ENCODE measurements at places on chromosomes 3 and 15.

DNA sequence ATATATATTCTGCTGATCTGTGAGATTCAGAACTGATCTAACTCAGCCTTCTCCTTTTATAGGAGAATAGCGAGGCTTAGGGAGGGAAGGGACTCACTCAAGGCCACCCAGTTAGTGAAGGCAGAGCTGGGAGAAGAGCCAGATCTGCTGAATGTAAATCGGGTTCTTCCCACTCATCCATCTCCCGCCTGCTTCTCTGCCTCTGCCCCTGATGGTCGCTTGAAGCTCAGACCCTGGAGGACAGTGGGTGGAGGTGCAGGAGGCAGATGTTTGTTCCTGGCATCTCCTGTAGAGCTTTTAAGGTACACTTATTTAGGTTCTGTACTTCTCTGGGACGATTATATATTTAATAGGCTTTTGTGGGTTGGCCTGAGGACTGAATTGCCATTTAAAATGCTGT, 4.3 kb downstream of the PDIA5 start:
- no peak for DNase-seq

DNA sequence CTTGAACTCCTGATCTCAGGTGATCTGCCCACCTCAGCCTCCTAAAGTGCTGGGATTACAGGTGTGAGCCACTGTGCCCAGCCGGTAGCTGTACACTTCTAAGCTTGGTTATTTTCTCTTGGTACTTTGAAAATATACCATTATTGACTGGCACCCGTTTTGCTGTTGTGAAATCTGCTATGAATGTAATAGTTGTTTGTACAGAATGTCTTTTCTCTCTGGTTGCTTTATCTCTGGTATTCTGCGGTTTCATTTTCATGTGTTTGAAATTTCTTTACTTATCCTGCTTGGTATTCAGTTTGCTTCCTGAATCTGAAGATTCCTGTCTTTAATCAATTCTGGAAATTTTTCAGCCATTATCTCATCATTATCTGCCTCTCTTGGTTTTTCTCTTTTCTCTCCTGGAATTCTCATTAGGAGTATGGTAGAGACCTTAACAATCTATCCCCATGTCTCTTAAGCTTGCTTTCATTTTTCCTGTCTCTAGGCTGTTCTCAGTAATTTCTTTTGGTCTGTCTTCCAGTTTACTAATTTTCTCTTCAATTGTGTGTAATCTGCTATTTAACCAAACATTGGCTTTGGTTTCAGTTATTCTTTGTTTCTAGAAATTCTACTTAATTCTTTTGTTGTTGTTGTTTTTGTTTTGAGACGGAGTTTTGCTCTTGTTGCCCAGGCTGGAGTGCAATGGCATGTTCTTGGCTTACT, 2.8 kb upstream of the PAK2 start:
- DNase-seq: no peak

- no peak for DNase-seq
Observed at GRCh38 chr15:57403017-57403416, 26.7 kb downstream of the CGNL1 start.

DNA sequence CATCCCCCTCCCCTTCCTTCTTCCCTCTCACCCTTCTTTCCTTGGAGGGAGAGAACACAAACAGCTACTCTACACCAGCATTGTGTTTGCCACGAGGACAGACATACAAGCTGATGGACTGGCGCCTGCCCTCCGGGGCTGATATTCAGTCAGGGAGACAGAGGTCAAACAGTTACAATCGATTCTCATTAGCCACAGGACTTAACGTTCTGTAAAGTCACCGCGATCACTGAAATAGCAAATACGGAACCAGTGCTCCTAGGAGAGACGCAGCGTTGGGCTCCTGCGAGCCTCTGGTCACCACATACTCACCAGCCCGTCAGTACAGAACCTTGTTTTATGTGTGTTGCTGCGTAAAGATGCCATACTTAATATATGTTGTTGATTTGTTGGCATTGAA, 108.8 kb downstream of the LRRK1 start:
- DNase-seq: no peak

- DNase-seq: no peak
Observed at GRCh38 chr3:70360979-70361760, 48.7 kb upstream of the MDFIC2 start.

- no peak for DNase-seq
Observed at GRCh38 chr15:83320844-83321243, 36.4 kb upstream of the BNC1 start.

DNA sequence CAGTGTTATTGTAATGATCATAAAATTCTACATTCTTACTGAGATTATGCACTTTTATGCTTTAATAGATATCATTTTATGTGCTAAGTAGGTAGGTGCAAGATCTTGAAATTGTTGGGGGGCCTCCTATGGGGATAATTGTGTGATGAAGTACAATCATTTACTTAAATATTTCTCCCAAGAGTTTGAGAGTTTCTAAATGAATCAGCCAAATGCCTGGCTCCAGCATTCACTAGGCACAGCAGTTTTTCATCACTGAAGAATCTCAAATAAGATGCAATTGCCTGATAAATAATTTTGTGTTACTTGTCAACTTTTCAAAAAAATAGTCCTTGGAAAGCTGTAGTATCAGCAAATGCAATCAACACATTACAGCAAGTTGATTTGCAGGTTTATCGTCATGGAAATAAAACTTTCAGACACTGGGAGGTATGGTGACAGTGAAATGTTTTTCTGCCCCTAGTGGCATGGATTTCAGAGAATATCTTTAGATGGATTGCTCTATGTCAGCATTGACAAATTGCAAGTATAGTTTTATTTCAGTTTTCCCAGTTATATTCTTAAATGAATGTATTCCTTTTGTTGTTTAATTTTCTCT, 167.1 kb downstream of the NEK11 start:
- no peak for DNase-seq

GRCh38 chr15:29871401-29871800, 49.1 kb upstream of the TJP1 start:
- DNase-seq: no peak

- DNase-seq: no peak
Observed at GRCh38 chr3:21835264-21835663, 84.3 kb upstream of the ZNF385D start.

- peak; percentile 41 for DNase-seq
Observed at GRCh38 chr3:133663569-133664313, 2.0 kb upstream of the TOPBP1 start.

GRCh38 chr3:150079029-150079739, 108.5 kb upstream of the PFN2 start:
- no peak for DNase-seq

- DNase-seq: no peak
Observed at GRCh38 chr3:13057282-13058040, 15.8 kb downstream of the IQSEC1 start.

- no peak for DNase-seq
Observed at GRCh38 chr15:26028086-26028740, 165.1 kb upstream of the ATP10A start.

DNA sequence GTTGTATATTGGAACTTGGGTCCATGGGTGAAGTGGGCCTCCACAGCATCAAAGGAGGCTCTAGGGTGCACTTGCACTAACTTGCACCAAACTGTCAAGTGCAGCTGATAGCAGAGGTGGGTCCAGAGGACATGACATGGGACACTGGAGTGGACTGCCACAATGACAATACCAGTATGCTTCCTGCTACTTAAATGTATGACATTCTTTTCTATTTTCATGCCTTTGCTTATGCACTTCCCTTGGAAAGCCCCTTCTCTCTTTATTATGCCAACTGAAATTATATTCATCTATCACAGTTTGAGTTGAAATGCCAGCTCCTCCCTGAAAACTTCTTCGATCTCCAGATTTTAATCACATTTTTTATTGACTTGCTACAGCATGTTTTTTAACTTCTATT, 101.8 kb downstream of the CFAP20DC start:
- DNase-seq: no peak

- no peak for DNase-seq
Observed at GRCh38 chr15:101203607-101204189, 48.1 kb downstream of the CHSY1 start.

GRCh38 chr15:68201153-68201878, 3.8 kb downstream of the CALML4 start:
- no peak for DNase-seq

DNA sequence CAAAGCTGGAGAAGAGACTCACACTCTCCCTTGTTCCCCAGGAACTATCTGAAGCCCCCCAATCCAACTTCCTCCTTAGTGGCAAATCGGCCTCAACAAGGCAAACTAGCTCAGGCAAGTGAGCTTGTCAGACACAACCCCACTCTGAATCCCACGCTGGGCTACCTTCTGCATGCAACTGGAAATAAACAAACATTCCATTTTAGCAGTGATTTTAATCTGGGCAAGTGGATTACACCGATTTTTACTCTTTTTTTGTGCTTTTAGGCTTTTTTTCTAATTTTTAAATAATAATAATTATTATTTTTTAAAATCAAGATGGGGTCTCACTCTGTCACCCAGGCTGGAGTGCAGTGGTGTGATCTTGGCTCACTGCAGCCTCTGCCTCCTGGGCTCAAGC, 2.9 kb upstream of the NOX5 start:
- no peak for DNase-seq

DNA sequence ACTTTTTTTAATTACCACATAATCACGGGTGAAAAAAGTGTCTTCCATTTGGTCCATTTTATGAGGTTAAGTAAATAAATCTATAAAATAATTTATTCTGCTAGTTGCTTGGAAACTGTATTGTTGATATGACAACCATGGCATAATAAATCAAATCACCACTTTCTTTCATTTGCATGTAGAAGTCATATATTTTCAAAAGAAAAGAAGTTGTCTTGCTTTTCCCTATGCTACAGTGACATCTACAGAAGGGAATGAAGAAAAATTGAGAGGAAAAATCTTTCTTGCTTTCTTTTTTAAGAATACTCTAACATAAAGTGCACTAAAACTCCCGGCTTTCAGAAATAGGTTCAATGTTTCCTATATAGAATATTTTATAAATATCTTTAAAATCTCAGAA, 228.5 kb downstream of the ZBBX start:
- no peak for DNase-seq

All from neuronal stem cell (in vitro differentiated cells).